ENCODE measurements at places on chromosomes 3 and 15.

DNA sequence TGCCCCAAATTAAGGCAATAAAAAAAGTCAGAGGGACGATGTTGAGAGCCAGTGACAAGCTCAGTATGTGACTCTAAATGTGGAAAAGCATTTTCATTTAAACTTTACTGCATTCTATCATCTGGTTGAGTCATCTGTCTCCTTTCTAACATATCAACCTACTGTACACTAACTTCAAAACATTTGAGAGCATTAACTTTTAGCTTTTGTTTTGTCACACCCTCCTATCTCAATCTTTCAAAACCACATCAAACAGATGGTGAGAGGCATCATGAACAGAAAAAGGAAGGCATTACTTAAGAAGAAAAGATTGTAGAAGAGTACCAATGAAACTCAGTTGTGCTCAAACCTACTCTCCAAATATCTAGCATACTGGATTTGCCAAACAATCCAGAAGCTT, 4.8 kb downstream of the LRRC58 start:
- no peak for DNase-seq

- no peak for DNase-seq
Measured at GRCh38 chr3:123300583-123300982, 98.8 kb downstream of the SEC22A start.

GRCh38 chr3:188208516-188208981, 54.6 kb downstream of the LPP start:
- no peak for DNase-seq

GRCh38 chr15:69126054-69126469, 34.4 kb upstream of the GLCE start:
- DNase-seq = no peak

- DNase-seq = no peak
Measured at GRCh38 chr3:55540579-55540978, 53.5 kb upstream of the WNT5A start.

GRCh38 chr3:26196781-26197180, 406.9 kb downstream of the OXSM start:
- DNase-seq = no peak

DNA sequence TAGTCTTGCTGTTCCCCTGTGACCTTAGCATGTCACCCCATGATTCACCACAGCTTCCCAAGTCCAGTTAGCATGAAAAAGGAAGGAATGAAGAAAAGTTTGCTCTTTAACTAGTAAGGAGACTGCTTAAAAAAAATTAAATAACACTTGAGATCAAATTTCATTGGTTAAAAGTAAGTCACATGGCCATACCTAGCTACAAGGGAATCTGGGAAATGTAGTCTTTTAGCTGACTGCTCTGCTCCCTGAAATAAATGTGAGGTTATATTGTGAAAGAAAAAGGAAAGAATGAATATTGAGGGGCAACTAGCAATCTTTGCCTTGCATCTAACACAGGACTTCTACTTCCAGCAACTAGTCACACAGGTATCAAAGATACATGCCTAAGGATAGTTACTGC, 84.7 kb upstream of the LRRN1 start:
- DNase-seq = no peak

DNA sequence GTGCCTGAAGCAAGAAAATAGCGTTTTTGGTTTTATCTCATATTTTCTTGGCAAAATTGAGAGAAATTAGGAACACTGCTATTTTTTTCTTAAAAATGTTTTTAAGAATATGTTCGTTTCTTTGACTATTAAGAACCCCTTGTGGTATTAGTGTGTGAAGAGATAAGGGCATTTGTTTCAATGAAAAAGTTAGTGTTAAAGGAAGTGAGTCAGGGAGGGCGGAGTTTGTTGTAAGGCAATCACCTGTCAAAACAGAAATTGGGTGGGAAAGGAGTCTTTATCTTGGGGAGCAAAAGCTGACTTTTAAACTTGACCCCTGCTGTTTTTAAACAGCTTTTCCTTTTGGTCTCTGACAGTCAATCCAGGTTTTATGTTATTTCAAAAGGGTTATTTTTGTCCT, 4.2 kb downstream of the RAP2B start:
- DNase-seq = no peak

DNA sequence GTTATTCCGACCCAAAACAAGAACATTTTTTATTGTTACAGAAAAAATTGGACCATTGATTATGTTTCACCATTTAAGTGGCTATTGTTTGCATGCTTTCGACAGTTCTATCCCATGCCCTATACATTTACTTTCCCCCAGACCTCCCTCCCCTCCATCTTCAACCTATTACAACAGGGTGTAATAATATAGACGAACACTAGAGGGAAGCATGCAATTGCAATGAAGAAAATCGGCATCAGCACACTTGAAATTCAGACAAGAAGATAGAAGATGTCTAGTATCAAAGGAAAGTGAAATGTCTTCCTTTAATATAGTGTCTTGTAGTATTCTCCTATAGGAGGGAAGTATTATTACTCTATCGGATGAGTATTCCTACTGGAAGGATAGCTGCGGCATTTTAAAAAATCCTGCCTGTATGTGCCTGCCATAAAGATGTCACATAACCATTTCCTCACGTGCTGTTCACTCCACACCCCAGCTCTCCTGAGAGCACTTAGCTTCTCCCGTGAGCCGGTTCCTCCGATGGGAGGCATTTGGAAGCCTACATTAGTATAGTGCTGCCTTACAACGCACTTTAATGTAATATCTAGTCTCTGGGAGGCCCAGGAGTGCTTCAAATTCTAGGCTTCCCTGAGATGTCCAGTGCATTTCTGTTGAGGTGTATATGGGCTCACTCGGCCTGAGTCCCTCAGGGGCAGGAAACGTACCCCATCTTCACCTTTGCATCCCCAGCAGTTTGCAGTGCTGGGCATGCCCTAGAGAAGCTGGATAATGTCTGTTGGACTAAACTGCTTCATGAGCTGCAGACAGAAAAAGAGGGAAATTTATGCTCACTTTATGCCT, 17.8 kb upstream of the ERICH6 start:
- DNase-seq = no peak
